Stimulated activated CD4-positive, alpha-beta T cell treated with anti-CD3 and anti-CD28 coated beads, Interleukin-2, amount 100 ng/mL, for 48 hours (primary cell): ENCODE measurements at places on chromosomes 3 and 15.

DNA sequence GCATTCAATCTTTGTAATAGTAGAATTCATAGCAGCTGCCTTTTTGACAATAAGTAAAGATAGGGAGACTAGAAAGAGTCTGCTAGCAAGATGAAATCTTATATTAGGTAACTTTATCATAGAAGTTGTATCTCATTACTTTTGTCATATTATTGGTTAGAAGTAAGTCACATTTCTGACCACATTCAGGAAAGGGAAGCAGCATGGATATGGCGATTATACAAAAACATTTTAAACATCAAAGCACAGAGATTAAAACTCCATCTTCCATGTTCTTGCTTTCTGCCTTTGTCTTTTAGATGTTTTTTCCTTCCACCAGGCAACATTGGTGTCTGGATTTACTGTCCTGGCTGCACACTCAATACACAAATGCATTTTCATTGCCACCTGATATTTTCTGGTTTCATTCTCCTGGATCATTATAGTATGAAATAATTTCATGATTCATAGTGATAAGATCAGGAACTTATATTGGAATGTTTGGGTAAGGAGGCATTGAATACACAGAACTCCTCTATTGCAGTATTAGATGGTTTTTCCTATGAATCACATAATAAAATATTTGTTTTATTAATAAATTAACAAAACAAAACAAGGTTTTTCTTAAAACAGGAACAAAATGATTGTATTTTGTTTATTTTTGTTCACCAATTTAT, 1460.3 kb upstream of the CADM2 start:
- DNase-seq, result no peak

GRCh38 chr3:8500319-8500988, 1.2 kb upstream of the LMCD1 start:
- no peak for DNase-seq

DNA sequence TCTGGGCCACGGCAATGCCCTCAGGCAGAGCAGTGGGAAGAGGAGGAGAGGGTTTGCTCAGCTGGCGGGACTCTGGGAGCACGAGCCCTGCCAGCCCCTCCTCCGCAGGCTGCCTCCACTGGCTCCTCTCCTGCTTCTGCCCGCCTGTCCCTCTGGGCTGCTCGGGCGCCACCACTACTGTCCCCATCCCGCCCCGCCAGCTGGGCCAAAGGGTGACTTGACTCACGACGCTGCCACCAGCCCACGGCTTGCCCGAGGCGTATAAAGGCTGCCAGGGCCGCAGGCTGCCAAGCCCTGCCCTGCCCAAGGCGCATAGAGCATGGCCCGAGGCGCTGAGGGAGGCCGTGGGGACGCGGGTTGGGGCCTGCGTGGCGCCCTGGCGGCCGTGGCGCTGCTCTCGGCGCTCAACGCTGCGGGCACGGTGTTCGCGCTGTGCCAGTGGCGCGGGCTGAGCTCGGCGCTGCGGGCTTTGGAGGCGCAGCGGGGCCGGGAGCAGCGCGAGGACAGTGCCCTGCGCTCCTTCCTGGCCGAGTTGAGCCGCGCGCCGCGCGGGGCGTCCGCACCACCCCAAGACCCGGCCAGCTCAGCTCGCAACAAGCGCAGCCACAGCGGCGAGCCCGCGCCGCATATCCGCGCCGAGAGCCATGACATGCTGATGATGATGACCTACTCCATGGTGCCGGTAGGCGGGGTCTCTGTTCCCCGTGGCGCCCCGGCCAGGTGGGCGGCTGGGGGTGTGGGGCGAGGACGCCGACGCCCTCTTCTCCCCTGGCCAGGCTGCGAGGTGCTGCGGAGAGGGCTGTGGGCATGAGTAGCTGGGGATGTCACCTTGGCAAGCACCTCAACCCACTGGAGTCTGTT, at the start of gene GLDN:
Gene GLDN (plus strand): TSS at position 290 of the 861 bp plus-strand sequence. CDS start 30 bp downstream, at position 320.
- DNase-seq, result no peak

- DNase-seq, result no peak
These were observed 18.4 kb downstream of the UMPS start for GRCh38 chr3:124748560-124749198.

GRCh38 chr3:176087066-176087697, 1110.1 kb downstream of the TBL1XR1 start:
- no peak for DNase-seq

- DNase-seq, result no peak
These were observed 65.8 kb downstream of the CHST2 start for GRCh38 chr3:143185401-143185800.
